ENCODE measurements at places on chromosomes 7 and 10.

DNA sequence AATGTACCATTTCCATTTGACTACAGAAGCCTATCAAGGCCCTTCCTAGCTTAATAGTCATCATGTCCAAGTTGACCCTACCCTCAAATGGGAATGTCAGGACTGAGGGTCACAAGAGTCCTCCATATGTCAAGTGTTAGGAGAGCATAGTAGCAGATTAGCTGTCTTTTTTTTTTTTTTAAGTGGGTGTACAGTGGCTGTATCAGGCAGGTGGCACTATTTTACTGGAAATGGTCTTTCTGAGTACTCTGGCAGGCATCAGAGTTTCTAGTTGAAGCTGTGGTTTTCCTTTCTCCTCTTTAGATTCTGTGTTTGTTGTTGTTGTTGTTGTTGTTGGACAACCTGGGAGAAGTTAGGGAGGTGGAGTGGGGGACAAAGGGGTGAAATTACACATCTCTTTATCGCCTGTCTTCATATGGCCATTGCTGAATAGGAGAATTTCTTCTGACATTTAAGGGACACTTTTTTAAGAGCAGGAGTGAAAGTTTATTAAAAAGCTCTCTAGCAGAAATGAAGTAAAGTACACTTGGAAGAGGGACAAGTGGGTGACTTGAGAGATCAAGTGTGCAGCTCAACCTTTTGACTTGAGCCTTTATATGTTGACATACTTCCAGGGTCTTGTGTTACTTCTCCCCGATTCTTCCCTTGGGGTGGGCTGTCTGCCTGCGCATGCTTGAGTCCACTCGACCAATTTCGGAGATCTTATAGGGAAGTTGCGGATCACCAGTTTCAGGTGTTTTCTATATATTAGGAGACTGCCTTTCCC, 104.1 kb upstream of the FOXP2 start:
- no peak for DNase-seq

DNA sequence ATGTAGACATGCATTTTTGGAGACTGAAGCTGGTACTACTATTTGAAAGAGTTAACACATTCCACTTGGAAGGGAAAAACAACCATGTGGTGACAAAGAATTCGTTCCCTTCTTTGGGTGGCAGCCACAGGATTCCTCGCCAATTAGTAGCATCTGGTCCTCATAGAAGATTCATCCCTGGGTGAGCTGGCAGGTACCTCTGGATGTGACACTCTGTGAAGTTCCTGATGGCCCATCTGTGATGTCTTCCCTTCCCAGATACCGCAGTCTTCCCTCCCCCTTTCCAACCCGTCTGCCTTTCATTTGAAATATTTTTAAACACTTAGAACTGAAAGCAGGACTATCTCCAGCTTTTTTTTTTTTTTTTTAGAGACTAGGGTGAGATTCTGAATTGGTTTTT, 569.5 kb downstream of the TYW1 start:
- DNase-seq: no peak

- no peak for DNase-seq
These were observed 141.6 kb downstream of the EMX2 start for GRCh38 chr10:117684046-117684610.

DNA sequence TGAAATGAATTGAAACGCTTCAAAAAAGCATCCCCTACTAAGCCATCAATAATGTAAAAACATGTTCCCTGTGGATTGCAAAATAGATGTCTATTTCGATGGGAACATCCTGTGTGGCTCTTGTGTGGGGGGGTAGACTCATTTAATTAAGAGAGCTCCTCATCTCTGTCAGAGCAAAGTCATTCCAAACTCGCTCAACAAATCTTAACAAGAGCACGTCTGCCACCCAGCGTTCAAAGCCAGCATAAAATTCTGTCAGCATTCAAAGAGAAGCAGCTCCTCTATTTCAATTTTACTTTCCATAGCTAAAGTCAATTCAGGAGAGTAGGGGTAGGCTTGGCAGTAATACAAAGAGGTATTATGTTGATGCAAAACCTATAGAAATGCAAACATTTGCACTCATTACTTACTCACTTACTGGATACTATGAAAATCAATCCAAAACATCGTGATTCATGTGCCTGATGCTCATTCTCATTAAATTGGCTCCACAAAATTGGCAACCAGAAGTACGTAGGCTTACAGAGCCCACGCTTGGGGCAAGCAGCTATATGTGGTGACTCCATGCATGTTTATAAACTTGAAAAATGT, 114.9 kb downstream of the IPMK start:
- peak; percentile 68 for DNase-seq

GRCh38 chr10:50438049-50438936, 185.5 kb downstream of the SGMS1 start:
- no peak for DNase-seq

- no peak for DNase-seq
These were observed 52.5 kb downstream of the CSGALNACT2 start for GRCh38 chr10:43190775-43191174.

DNA sequence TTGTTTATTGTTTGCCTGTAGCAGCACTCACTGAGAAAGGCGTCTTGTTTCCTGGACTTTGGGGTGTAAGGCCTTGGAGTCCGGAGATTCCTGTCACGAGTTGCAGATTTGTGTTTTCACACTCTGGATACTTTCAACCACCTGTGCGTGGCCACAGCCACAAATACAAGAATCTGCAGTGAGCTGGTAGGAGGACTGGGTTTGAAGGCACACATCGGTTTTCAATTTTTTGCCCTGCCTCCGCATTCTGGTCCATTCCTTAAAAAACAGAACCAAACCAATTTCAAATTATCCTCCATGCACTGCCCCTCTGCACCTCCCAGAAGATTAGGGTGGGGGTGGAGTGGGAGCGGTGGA, 619 bp downstream of the EXOC4 start:
- peak; percentile 32 for DNase-seq

DNA sequence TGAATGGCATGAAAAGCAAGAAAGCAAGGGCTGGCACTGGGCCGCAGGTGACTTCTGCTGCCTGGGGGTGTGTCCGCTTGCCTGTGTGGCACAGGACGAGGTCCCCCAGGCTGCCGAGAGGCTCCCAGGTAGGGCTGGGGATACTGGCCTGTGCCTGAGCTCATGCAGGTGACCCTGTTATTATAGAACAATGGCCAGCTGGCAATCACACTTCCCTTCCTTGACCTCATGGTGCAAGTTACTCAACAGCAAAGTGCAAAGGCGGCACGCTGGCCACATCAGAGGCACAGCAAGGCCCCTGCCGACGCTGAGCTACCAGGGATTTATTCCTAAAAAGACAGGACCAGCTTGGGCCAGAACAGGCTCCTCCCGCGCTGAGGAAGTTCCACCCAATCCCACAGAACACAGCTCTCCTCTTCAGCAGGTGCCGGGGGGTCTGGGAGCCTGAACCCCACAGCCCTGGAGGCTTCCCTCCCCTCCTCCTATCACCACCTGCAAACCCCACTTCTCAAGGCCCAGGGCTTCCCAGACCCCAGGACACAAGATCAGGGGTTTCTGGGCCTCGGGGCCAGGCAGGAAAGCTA, 1.4 kb upstream of the ADAM8 start:
- DNase-seq: no peak

- DNase-seq: no peak
These were observed 83.4 kb downstream of the SLC25A13 start for GRCh38 chr7:96238474-96238873.

DNA sequence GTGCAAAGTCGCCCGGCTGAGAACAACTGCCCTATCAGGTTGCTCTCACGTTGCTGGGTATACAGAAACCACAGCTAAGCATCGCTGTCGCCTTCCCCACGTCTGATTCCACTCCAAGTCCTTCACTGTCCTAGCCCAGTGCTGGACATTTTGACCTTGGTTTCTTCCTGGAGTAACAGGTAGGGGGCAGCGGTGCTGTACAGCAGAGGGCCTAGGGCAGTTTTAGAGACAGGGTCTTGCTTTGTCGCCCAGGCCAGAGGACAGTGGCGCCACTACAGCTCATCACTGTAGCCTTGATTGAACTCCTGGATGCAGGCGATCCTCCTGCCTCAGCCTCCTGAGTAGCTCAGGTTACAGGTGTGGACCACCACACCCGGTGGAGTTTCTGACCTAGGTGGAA, 2.6 kb downstream of the CLDN15 start:
- no peak for DNase-seq

DNA sequence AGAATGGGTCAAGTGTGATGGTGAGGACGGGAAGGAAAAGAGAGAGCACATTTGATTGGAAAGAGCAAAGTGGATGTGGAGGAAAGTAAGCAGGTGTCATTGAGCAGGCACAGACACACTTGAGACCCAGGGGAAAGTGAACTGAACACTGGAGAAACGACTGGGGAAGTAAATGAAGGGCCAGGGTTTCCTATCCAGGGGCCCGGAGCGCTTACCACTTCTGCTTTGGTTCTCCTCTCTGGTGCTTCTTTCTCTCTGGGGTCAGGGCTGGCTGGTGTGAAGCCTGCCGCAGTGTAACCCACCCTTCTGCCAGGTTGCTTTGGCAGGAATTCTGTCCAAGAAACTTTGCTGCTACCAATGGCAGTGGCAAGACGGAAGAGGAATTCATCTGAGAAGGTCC, 219.3 kb downstream of the SKAP2 start:
- no peak for DNase-seq

GRCh38 chr7:44771358-44771757, 22.7 kb downstream of the ZMIZ2 start:
- DNase-seq: no peak

- no peak for DNase-seq
These were observed 43.1 kb downstream of the CCDC71L start for GRCh38 chr7:106617860-106618259.

DNA sequence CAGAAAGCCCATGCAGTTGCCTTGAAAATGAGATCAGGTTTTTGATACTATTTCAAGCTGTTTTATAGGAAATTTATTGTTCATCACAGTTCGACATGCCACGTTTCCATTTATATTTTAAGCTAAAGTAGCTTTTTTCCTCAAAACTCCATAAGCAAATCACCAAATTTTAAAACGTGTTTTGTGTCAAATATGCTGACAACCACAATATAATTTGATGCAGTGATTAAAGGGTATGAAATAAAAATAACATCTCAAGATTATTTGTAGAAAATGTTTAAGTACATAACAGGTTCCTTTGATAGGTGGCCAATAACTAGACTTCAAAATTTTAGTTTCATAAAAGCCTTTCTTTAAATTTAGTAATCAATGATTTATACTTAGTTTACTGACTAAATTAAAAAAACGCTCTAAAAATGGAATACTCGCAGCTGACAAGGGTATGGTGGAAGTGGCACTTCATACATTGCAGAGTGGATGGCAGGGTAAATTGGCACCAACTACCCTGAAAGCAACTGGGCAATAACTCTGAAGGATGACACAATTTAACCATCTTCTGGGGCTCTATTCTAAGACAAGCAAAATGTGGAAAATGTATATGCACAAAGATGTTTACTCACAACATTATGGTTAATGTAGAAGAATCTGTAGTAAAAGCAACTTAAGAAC, 481.6 kb downstream of the TNS3 start:
- no peak for DNase-seq

DNA sequence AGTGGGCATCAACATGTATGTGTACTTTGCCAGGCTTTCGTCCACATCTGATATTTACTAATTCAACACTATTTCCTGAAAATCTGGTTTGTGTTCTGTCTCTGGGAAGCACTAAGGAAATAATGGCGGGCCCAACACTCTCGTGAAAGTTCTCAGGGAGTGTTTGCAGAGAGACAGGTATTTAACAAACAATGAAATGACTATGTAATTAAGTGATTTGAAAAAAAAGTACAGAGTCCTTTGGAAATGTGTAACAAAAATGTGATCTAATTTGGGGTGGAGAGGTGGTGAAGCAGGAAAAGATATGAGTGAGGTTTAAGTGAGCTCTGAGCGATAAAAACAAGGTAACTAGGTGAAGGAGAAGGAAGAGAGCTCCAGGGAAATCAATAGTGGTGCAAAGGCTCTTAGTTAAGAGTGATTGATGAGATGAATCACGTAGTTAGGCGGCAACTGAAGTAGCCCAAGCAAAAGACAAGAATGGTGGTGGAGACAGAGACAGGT, 95.3 kb upstream of the DNAJB12 start:
- no peak for DNase-seq

- DNase-seq: no peak
These were observed 4.6 kb downstream of the CYP3A5 start for GRCh38 chr7:99674995-99675742.

DNA sequence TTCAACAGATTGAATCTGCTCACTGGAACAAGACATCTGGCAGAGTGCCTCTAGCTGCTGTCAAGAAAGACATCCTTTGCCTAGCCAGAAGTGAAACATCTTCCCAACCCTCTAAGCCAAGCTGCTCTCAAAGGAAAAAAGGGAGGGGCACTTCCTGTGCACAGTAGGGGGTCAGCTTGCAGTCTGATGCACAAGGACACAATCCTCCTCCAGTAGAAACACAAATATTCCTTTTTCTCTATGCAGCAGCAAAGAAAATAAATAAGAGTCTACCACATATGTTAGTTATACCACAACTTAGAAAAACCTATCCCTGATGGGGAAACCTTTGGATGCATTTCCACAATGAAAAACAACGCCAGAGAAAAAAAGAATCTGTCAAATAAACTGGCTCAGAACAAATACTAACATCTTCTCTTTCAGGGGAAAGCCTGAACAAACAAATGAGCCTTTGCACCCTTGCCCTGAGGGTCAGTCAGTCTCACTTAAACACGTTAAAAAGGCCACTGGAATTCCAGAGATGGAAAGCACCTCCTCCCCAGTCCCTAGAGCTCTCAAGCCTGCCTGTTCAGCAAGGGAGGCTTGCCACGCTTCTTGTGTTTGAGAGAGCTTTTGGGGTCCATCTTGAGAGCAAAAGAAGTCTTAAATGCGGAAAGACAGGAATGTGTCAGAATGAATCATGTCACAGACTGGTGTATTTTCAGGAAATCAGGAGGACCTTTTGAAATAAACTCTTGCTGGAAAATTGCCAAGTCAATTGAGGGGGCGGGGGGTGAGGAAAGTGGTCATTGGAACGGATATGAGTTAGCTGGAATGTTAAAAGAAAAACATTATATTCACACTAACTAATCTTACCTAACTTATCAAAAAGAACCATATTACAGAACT, 7.5 kb downstream of the LAMB1 start:
- DNase-seq: no peak

DNA sequence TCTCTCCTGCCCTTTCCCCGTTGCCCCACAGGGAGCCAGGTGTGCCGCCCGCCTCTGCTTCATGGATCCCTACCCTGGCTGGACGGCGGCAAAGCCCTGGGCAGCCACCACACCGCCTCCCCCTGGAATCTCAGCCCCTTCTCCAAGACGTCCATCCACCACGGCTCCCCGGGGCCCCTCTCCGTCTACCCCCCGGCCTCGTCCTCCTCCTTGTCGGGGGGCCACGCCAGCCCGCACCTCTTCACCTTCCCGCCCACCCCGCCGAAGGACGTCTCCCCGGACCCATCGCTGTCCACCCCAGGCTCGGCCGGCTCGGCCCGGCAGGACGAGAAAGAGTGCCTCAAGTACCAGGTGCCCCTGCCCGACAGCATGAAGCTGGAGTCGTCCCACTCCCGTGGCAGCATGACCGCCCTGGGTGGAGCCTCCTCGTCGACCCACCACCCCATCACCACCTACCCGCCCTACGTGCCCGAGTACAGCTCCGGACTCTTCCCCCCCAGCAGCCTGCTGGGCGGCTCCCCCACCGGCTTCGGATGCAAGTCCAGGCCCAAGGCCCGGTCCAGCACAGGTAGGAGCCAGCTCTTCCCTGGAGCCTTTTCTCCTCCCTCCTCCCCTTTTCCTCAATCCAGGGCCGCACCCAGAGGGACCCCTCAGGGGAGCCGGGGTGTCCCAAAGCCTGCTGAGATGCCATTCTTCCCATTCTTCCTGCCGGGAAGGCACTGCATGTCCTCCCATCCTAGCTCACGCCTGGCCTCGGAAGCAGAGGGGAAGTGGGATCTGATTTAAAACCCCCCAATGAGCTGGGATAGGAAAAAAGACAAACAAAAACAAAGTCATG, 4.0 kb downstream of the GATA3 start:
- no peak for DNase-seq

Data from activated T-cell treated with anti-CD3 and anti-CD28 coated beads, Interleukin-2, amount 50 U/mL, for 48 hours (primary cell).